MM.1S (cell line): ENCODE measurements at places on chromosomes 1 and 21.

GRCh38 chr1:99119188-99119587, 114.5 kb upstream of the PLPPR5 start:
- no peak for DNase-seq

DNA sequence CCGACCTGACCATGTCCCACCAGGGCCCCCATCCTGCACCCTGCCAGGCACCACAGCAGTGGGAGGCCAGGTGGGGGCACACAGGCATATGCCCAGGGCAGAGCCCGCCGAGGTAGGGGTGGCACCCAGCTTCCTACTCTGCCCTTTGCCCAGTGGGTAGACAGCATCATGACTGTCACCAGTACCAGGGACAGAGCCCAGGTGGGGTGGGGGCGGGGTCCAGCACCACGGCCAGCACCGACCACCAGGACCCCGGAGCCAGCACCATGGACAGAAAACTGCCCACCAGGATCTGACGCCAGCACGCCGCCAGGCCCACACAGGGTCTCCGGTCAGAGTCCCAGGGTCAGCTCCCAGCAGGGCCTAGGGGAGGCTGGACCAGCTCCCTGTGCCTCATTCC, 3.8 kb downstream of the TAS1R3 start:
- DNase-seq = no peak

DNA sequence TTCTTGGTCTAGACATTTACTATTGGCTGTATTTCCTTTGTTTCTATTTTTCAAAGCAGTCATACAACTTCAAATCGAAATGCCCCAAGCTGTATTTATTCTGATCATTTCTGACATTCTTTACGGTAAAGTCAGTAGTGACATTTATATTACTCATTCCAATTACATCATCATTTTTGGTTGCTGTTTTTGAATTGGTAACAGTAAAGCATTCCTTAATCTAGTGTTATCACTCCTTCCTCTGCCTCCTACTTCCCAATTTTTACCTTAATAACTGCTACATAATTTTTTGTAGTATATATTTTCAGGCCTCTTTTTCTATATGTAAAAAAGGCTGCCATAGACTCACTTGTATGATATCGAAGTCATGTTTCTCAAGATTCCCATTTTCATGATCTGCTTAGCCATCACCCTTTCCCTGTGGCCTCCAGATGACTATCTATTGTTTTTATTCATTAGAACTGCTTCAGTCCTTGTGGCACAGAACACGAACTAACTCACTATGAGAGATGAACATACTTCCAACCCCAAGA, 167.2 kb downstream of the RUNX1 start:
- no peak for DNase-seq

- DNase-seq = no peak
Observed at GRCh38 chr1:9025449-9025848, 774 bp downstream of the SLC2A7 start.

DNA sequence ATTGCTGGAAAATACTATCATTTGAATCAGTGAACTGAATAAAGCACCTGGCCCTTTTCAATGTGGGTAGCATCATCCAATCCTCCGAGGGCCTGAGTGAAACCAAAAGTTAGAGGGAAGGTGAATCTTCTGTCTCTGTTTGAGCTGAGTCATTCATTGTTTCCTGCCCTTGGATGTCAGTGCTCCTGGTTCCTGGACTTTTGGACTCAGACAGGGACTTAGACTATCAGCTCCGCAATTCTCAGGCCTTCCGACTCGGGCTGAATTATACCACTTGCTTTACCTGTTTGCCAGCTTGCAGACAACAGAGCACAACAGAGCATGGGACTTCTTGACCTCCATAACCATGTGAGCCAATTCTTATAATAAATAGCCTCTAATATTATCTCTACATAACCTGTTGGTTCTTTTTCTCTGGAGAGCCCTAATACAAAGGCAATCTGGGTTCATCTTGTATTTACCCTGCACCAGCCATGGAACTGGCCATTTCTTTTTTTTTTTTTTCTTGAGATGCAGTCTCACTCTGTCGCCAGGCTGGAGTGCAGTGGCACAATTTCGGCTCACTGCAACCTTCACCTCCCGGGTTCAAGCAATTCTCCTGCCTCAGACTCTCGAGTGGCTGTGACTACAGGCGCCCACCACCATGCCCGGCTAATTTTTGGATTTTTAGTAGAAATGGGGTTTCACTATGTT, 19.2 kb upstream of the VASH2 start:
- peak; percentile 78 for DNase-seq

- DNase-seq = no peak
Observed at GRCh38 chr1:226365831-226366231, 42.1 kb downstream of the PARP1 start.

DNA sequence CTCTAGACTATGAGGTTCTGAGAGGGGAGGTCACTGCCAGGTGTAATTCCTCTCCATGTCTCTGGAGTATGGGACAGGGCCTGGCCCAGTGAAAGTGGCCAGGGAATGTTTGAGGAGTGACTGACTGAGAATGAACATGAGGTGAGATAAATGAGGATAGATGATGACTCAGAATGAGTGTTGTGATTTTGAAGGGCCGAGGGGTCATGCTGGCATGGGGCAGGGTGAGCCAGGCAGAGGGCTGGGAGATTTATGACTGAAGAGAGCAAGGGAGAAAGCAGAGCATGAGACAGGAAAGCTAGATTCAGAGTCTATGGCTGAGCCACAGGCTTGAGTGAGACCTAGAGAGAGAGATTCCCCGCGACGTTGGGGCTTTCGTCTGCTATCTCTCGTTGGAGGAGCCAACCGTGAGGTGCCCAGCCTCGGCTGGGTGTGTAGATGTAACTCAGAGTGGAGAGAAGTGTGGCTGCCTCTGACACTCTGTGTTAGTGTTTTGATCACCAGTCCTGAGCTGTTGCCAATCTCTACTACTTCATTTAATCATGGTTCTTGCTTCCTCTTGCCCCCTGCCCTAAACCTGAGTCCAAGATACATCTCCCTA, 50.1 kb downstream of the FOXD2 start:
- no peak for DNase-seq

DNA sequence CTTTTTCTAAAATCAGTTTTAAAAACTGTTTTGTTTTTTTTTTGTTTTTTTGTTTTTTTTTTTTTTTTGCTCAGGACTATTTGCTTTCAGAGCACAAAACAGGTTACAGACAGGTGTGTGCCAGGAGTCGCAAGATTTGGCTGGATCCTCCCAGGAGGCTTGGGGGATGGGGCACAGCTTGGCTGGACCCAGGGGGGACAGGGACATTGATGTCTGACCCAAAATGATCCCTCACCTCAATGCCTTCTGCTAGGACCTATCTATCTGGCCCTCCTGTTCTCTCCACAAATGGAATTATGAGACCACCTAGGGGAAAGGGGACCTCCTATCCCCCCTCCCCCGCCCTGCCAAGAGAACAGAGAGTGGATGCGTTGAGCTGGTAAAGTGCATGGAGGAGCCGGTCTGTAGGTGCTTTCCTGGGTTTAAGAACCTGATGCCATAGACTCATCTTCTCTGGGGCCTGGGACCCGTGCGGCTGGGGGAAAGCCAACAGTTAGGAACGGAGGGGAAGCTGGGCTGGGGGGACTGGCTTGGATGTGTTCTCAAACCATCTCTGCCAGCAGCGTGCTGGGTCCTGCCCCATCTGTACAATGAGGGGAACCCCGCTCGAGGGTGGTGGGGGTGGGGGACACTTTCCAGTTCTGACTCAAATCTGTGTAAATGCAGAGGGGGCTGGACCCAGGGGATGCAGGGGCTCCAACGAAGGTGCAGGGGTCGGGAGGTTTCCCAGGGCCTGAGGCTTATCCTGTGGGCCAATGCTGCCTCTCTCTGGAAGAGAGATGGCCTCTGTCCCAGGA, 28.9 kb downstream of the RUNX3 start:
- no peak for DNase-seq

GRCh38 chr1:6471970-6472368, 6.0 kb upstream of the TNFRSF25 start:
- DNase-seq = peak; percentile 56

DNA sequence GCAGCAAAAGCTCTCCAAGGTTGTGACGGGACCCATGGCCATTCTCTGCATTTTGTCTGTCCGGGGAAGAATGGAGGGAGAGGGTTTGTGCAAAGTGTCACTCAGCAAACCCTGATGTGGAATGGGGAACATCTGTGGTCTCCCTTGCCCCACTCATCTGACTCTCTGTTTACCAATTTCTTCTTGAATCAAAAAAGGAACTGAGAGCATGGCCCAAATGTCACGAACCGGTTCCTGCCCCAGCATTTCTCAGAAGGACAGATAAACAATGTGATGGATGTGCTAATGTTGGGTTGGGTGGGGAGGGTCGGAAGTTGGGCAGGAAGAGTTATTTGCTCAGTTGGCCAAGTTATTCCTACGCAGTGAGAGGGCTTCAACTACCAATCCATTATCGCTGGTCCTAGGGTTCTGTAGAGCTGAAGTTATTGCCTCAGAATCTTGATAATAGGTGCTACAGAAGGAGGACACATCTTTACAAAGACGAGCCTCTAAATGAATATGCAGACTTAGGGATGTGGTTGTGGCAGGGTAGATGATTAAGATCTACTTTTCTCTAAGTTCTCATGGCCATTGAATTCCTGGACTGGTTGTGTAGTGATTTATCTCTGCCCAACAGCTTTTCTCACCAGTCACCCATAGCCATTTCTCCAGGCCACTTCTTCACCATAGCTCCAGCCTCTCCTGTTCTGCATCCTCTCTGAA, 9.6 kb upstream of the DUSP12 start:
- no peak for DNase-seq

GRCh38 chr1:5756434-5757186, 235.6 kb downstream of the NPHP4 start:
- no peak for DNase-seq

GRCh38 chr21:32378956-32379355, 13.9 kb downstream of the URB1 start:
- DNase-seq = no peak

DNA sequence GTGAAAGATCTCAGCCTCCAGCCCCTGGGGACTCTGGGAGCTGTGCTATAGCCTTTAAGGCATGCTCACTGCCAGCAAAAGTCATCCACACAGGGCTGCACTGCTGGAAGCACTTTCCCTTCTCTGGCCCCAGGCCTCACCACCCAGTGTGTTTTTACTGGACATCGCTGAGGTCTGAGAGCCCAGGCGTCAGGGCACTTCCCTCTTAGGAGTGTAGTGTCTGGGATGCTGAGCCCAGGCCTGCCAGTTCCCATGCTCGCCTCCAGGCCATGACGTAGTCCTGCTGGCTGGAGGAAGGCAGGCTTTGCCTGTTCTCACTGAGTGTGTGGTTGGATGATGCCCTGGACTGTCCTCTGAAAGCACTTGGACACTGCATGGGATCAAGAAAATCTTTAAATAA, 101.2 kb downstream of the GDAP2 start:
- DNase-seq = no peak

DNA sequence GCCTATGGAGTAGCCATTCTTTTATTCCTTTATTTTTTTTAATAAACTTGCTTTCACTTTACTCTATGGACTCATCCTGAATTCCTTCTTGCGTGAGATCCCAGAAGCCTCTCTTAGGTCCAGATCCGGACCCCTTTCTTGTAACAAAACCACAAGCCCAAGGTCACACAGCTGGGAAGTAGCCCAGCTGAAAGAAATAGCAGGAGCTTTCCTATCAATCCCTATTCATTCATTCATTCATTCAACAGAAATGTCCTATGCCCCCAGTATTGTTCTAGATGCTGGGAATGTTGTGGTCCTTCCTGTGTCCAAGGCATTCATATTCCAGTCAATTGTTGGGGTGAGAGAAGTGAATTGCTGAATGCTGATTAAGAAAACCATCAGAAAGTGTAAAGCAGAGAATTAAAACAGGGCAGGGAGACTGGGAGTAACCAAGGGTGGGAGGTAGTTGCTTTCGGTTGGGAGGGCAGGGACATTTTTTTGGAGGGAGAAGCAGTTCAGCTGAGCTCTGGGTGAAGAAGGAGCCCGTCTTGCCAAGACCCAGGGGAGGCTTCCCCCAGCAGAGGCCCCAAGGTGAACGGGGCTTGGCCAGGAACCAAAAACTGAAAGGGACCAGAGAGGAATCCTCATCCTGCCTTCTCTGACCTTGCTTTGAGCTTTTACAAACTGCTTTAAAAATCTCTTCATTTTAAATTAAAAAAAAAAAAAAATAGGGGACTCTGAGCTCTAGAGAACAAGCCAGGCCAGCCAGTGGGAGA, 10.8 kb downstream of the PLA2G2D start:
- no peak for DNase-seq

- no peak for DNase-seq
Observed at GRCh38 chr1:150134537-150134936, 15.2 kb upstream of the PLEKHO1 start.

DNA sequence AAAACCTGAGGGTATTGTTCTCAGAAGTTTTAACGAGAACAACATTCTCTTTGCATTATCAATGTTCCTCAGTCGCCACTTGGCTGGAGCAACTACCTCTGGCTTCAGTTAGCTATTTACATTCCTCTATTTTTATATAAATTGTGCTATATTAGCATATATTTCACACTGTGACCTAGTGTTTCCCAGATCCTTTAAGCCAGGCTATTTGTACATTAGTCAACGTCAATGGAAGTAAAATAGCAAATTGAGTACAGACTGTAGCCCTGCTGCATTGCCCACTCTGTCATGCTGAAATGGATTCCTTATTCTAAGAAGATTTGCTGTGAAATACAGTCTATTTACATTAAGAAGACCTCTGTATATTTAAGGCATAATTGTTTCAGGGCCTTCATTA, 213.8 kb downstream of the ROR1 start:
- no peak for DNase-seq

GRCh38 chr1:42817440-42817767, 207 bp upstream of the SVBP start:
- DNase-seq = no peak

- DNase-seq = no peak
Observed at GRCh38 chr1:231424950-231425805, 3.1 kb upstream of the EGLN1 start.

DNA sequence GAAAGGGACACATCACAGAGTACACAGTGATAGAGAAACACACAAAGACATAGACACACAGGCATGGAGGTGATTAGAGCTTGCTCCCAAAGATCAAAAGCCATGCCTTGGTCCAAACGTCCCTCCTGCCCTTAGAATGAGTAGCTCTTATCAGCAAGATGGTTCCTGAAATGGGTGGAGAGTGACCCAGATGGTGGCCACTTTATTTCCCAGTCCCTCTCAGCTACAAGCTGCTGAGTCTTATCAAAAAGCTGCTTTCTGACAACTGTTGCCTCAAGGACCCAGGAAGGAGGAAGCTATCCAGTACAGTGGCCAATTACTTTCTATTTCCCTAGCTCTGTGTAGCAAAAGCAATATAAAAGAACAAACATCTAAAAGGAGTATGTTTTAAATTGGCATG, 7.7 kb upstream of the CLCA1 start:
- DNase-seq = no peak

GRCh38 chr1:17375651-17376050, 3.7 kb downstream of the PADI6 start:
- DNase-seq = no peak
